ENCODE measurements at places on chromosomes 16 and 17.

DNA sequence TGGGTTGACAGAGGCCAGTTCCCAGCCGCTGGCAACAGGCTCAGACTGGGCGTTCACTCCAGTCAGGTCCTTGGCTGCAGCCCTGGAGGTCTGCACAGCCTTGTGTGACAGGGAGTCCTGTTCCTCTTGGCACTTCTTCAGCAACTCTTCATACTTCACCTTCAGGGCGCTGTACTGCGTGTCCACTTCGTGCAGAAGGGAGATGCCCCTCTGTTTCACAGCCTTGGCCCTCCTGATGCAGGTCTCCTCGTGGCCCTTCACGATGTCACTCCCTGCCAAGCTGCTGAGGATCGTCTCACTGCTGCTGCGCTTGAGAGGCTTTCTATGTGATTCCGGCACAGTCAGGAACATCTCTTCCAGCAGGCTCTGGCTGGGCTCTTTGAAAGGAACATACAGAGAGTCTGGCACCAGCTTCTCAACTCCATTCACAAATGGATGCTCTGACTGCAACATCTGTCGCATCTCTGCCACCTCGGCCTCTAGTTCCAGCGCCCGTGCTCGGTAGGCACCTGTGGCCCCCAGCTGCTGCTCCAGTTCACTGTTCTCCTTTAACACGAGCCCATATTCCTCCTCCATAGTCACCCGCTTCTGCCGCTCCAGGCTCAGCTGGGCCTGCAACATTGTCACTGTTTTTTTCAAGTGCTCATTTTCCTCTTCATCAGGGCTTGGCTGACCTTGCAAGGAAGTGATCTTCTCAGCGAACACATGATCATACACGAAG, 27.2 kb downstream of the CDR2 start:
- no peak for DNase-seq

DNA sequence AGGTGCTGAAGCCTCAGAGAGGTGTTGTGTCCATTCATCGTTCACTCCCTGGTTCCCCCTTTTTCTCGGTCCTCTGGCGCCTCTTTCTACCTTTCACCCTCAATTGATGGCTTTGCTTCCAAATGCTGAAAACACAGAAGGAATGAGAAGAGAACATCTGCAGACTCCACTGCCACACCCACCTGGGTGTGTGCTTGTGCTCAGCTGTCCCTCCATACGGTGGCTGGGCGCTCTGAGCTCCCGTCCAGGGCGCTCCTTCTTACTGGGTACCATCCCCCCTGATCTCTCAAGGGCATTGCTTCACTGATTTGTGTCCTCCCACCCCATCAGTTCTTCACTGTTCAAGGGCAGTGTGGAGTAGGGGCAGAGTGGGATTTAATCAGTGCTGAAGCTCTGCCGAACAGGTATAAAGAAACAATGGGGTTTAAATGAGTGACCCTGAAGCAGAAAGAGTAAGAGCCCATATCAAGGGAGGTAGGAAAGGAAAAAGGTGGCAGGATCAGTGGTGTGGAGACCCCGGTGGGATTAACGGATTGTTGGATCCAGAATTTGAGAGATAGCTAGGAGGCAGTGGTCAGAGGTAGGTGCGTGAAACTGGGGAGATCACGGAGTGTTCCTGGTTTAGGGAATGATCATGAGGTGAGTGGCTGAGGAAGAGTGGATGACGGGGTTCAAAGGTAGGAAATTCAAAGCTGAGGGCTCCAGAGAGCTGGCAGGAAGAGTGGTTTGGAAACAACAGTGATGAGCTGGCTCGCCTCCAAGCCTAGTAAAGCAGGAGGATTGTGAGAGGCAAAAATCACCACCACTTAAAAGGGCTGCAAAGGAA, 40.8 kb downstream of the MRTFB start:
- DNase-seq, result no peak

GRCh38 chr16:78695391-78695790, 595.9 kb downstream of the WWOX start:
- DNase-seq, result no peak

DNA sequence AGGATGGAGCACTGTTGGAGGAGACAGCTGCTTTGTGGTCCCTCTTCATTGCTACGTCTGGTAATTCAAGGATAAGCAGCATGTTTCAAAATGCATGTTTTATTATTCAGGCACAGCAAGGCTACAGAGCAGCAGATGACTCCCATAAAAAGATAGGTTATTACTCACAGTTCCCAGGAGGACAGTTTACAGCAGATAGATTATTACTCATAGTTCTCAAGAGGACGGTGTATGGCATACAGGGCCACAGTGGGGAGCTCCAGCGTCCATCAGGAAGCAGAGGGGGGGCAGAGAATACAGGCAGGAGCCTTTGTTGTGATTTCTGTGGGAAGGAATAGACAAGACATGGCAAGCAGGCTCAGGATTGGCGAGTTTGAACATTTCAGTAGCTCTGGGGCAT, 72.9 kb downstream of the DNAH9 start:
- DNase-seq, result no peak

GRCh38 chr17:81740395-81740961, 28.4 kb downstream of the SLC25A10 start:
- DNase-seq, result no peak

Measured in esophagus squamous epithelium (tissue), 5 donors.